NCI-H187 treated with DMSO at 0.1 percent for 48 hours (cell line): ENCODE measurements at places on chromosomes 4 and X.

DNA sequence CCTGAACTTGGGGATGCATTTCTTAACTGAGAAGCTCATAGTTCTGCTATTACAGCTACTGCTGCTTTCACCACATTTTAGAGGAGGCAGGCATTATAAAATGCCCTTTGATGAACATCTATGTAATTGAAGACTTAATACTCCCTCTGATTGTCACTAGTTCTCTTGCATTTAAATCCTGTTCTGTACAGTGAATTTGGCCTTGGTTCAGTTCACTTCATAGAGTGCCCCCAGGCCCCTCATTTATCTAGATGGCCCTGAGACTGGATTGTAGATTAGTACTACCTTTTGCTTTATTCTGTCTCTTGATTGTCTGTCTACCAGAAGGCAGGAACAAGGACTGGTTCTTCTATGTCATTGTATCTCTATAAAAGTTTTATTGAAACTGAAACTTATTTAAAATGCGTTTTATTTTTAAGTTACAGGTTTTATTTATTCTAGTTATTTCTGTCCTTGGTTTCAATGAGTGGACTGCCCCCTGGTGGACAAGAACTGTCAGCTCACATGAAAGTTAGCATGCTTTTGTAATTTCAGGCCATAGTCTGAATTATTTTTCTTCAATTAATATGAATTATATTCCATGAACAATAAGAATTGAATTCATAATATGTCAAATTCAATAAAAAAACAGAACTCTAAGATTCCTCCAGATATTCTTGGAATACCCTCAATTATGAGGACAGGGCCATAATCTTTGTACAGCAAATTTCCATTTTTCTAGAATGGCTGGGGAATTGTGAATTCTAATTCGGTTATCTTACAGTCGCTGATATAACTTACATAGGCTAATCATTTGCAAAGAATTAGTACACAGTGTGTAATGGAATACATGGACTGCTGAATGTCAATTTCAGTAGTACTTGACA is 47.2 kb upstream of the TMEM33 start:
- peak; percentile 6 for DNase-seq

DNA sequence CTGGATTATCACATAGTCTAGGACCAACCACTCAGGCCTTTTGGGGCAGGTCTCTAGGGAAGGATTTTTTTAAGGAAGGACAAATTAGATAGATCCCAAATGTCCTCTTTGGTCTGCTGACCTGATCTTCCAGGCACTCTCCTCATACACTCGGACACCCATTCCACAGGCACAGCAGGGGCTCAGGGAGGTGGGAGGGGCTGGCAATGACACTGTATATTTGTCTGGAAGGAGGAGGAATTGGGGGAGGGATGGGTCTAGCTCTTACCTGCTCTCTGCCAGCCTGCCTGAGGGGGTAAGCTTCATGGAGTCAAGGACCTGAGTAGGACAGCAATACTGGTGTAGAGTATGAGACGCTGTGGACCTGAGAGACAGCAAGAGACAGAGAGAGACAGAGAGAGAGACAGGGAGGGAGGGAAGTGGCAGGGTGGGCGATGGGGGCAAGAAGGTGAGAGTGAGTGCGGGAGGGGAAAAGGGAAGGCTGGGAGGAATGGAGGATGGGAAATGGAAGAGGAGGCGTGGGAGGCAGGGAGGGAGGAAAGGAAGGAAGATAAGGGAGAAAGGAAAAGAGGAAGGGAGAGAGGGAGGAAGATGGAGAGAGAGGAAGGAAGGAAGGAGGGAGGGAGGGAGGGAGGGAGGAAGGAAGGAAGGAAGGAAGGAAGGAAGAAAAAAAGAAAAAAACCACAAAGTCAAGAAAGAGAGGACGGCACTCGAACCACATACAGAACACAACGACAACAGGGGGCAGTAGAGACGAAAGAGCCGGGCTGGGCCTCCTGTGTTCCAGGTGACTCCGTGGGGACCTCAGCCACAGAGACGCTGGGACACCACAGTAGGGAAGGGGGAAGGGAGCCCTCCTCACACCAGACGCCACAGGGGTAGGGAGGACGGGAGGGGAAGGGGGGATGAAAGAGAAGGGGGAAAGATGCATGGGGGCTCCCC is 1.8 kb downstream of the IQSEC2 start:
- DNase-seq: no peak

DNA sequence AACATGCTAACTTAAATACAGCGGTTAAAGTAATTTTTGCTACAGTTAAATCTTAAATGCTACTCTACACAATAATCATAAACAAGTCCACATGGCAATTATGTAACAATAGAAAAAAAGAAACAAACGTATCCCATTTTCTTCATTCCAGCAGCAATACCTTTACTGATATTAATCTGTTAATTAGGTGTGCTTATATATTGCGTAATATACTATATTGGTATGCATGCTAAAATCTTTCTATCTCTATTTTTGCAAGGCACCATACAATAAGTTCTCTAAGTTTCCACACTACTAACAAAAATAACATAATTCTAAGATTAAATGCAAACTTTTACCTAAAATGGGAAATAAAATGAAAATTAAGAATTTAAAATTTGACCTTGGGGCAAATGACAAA is 500.6 kb downstream of the SPOCK3 start:
- no peak for DNase-seq

- DNase-seq: no peak
Observed at GRCh38 chr4:2915789-2916188, 47.4 kb downstream of the NOP14 start.

DNA sequence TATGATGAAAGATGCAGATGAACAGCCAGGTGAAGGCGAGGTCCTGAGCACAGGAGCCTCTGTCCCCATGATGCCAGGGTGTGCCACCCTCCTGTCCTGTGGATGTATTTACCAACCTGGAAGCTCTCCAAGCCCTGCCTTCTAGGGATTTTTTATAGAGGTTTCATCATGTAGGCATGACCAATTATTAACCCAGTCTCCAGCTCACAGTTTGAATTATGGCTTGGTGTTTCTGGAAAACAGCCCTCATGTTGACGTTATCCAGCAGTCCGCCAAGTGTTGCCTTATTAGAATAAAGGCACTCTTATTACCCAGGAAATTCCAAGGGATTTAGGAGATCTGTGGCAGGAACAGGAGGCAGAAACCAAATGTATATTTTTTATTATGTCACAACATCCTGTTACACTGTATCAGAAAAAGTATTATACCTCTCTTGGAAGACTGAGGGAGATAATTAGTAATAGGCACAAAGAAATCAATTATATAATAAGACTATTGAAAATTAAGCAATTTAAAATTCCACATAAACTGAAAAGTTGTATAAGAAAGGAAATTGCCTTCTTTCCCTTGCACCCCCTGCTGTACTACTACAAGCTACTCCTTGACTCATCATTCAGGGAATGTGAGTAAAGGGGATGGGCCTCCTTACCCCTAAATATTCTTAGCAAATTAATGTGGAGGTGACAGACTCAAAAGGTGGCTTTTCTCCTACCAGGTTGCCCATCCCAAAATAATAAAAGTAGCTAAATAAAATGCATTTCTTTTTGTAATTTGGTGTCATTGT is 129.6 kb downstream of the ZNF330 start:
- no peak for DNase-seq

GRCh38 chrX:1261285-1261684 is 7.3 kb upstream of the CSF2RA start:
- no peak for DNase-seq

DNA sequence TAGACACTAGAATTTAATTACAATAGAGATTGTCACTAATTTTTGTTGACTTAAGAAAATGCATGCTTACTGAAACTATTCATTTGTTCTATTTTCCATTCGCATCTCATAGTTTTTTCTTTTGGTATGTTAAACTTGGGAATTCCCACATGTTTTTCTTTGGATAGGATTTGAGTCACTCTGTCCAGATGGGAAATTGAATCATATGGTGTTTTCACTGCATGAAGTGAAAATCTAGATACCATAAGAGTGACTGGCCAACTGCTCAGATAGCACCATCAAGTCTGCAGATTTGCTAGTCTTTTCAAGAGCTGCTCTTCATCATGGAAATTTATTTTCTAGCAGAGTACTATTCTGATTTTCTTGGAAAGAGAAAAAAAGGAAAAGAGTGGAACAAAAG is 172.6 kb downstream of the FAM47B start:
- no peak for DNase-seq

GRCh38 chrX:11537141-11537540 is 128.6 kb downstream of the ARHGAP6 start:
- no peak for DNase-seq

- peak; percentile 83 for DNase-seq
Observed at GRCh38 chr4:99790796-99791617, 25.6 kb upstream of the DAPP1 start.

GRCh38 chr4:166165829-166166420 is 292.9 kb downstream of the TLL1 start:
- no peak for DNase-seq

- no peak for DNase-seq
Observed at GRCh38 chr4:3573131-3573530, 40.9 kb upstream of the LRPAP1 start.

GRCh38 chr4:105715692-105716278 is 7.2 kb downstream of the GSTCD start:
- no peak for DNase-seq

DNA sequence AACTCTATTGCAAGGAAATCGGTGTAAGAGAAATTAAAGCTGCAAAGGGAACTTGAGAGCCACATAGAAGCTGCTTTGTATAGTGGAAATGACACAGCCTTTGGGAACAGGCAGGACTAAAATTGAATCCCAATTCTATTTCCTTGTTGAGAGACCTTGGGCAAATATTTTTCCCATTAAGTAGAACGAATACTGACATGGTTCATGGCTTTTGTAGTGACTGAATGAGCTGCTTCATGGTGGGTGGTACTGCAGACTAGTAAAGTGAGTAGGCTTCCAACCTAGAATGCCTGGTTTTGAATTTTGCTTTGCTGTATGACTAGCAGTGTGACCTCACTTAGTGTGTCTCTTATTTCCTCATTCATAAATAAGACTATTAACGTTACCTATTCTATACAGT is 182.2 kb upstream of the KCNIP4 start:
- DNase-seq: no peak

- no peak for DNase-seq
Observed at GRCh38 chr4:116143198-116143597, 942.2 kb downstream of the TRAM1L1 start.

GRCh38 chr4:8333726-8334460 is 64.3 kb downstream of the HTRA3 start:
- DNase-seq: no peak

DNA sequence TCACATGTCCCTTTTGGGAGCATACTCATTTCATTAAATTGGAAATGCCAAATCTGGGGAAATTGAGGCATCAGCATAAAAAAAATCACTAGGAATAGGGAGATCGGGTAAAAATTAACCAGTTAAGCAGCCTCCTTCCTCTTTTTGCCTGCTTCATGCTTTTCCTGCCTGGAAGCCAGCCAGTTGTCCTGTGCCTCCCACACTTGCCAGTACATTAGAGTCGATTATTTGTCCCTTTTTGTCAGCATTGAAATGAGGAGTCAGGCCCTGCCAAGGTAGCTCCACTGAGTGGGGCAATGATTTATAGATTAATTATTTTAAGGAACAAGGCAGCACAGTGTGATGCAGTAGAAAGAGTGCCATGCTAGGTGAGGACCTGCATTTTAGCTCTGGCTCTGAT is 55.3 kb downstream of the SH2D1A start:
- DNase-seq: no peak

- DNase-seq: no peak
Observed at GRCh38 chrX:69142788-69143469, 22.3 kb downstream of the PJA1 start.

GRCh38 chr4:80521438-80521837 is 185.9 kb downstream of the CFAP299 start:
- no peak for DNase-seq

DNA sequence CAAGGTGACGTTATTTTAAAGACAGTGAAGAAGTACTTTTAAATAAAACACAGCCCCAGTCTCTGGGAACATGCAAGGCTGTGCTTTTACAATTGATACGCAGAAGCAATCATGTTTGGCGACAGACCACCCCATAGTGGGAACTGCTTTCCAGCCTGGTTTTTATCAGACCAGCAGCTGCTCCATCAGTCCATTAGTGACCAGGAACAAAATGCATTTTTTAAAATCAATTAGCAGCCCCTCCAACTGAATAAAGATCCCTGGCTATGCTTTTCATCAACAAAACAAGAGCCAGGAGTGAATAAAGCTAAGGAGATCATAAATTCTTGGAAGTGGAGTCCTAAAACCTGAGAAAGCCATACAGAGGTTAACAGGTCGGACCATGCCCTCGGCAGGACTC is 153.0 kb upstream of the TENM3 start:
- DNase-seq: no peak

GRCh38 chr4:37225778-37226177 is 18.8 kb upstream of the NWD2 start:
- DNase-seq: no peak

- no peak for DNase-seq
Observed at GRCh38 chrX:106898462-106898861, 4.7 kb downstream of the RIPPLY1 start.

- DNase-seq: peak; percentile 26
Observed at GRCh38 chrX:111431001-111431400, 19.0 kb upstream of the DCX start.

DNA sequence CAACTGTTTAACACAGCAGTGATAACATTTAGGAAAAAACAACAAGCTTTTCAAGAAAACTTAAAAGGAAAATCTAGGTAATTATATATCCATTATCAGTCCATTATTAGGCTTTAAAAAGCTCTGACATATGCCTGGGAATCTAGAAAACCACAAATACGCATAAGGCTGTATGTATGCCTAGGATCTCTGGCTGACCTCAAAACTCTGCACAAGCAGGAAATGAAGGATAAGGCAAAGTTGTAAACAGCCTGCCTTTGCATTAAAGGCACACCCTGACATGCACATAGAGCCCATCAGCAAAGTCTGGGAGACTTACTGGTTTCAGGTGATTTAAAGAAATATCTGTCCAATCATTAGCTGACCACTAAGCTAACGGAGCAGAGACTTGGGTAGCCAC is 14.0 kb downstream of the TIMP1 start:
- DNase-seq: no peak

GRCh38 chr4:125529071-125529470 is 214.3 kb downstream of the FAT4 start:
- DNase-seq: no peak
